ENCODE measurements at places on chromosomes 13 and 19.

GRCh38 chr19:29530540-29531457 is 5.0 kb downstream of the VSTM2B start:
- no peak for DNase-seq

DNA sequence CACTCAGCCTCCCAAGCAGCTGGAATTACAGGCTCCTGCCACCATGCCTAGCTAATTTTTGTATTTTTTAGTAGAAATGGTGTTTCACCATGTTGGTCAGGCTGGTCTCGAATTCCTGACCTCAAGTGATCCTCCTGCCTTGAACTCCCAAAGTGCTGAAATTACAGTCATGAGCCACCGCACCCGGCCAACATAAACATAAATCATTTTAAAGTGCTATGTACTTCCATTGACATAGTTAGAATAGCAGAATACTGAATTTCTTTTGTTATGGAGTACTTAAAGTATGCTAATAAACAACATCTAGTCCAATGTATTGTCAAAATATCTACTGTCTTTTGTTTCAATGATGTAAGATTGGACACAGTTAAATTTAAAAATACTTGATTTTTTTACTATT is 539.0 kb downstream of the PCDH9 start:
- DNase-seq, result no peak

DNA sequence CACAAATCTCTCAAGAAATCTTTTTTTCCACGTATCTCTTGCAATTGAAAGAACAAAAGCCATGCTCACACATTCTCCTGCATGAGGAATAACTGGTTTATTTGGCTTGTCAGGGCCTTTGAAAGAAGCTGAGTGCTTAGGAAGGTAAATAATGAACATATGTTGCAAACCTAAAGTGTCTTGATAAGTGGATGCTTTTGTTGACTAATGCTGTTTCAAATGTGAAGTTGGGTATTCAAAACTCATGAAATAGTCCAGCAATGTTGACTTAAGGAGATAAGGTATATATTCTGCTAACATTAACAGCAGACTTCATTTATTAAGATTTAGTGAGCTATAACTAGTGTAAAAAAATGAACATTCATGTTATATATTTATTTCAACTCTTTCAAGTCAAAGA is 1792.7 kb upstream of the MIR17HG start:
- DNase-seq, result no peak

- no peak for DNase-seq
These were observed 18.9 kb upstream of the TFDP1 start for GRCh38 chr13:113565526-113566226.

DNA sequence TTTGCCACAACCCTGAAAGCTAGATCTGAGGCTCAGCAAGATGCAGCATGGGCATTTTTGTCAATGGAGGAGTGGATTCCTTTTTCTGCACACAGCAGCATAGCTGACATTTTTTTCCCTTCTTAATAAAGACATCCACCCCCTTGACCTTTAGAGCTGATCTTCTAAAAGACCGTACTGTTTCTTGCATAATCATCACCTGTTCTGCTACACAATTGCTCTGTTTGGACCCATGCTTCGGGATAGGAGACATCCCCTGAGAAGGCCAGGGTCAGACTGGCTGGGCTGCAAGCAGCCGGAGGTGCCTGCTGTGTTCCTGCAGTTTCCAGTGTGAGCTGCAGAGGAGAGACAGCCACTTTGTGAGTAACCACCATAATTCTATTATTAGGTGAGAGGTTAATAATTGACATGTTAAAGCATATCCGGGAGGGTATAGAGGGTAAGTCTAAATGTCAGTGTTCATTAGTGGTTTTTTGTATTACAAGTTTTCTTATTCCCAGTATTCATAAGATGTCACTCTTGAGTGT is 108.5 kb upstream of the C1QTNF9B start:
- DNase-seq, result no peak

GRCh38 chr19:53147645-53148044 is 11.2 kb downstream of the ZNF347 start:
- DNase-seq, result no peak

DNA sequence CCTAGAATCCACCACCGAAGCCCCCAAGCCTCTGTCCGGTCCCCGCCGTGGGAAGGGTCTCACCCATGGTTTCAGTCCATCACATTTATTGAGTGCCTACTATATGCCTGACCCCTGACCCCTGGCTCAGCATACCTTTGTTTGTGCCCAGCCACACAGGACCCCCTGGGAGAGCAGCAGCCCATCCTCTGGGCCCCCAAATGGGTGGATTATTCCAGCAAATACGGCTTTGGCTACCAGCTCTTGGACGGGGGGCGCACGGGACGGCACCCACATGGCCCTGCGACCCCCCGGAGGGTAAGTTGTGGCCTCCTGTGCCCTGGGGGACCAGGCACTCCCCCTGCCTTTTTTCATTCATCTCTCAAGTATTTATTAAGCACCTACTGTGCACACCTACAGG is 7.7 kb downstream of the PLK5 start:
- DNase-seq, result no peak

DNA sequence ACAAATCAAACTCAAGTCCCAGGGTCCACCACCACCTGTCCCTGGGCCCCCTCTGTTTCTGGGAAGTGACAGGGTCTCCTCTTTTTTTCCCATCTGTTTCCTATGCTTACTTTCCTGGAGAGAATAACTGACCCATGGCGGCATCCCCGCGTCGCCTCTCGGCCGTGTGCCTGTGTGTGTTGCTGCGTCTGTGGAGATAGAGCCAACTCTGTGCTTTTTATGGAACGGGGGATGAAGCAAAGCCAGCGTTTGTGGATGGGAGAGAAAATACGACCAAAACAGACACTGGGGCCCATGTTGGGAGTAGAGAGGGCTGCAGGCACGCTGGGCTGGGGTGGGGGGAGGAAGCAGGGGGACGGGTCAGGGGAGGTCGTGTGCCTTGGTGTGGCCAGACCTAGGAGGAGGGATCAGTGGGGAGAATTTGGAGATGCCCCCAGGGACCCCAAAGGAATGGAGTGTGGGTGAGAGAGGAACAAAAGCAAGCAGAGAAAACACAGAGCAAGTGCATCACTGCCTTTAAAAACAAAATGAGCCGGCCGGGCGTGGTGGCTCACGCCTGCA is 16.6 kb downstream of the PLK5 start:
- no peak for DNase-seq

DNA sequence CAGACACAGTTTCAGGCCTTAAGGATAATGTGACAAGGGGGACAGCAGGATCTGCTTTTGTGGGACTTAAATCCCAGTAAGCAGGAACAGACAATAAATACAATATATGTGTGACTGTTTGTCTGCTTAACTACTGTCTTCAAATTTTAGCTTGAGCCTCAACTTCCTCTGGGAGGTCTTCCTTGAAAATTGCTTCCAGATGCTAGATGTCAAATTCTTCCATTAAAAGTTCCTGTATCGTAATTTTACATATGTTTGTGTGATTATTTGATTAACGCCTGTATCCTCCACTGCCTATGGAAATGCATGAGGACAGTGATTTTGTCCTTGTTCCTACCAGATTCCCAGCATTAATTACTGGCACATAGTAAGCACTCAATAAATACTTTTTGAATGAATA is 385.5 kb downstream of the NDFIP2 start:
- DNase-seq, result no peak

GRCh38 chr13:51481656-51482055 is 28.8 kb upstream of the INTS6 start:
- DNase-seq, result no peak

DNA sequence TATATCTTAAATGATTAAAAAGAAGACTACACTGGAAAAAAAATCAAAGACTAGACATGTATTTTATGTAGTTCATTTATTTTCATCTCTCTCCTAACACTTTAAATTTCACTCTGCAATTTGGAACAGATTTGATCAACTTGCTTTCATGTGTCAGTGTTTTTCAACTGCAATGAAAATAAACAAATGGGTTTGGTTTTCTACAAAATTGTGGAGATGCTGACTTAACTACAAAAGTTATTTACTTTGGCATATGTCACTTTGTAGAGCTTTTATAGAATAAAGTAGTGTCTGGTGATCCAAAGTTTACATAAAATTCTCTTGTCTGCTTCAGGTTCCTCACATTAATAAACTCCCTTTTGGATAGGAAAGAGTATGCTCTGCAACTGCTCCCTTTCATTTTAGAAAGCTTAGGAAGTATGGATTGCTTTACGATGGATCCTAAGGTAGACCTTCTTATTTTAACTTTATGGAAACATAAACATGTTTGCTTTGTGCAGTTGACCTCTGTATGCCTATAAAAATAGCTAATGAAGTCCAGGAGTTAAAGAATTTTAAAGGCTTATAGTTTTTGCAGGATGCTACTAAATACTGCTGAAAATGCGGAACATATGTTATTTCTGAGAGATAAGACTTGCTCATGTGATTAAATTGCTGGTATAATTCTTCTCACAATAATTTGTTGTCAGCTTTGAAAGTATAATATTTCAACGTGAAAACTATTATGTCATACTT is 815.9 kb downstream of the PCDH9 start:
- no peak for DNase-seq

DNA sequence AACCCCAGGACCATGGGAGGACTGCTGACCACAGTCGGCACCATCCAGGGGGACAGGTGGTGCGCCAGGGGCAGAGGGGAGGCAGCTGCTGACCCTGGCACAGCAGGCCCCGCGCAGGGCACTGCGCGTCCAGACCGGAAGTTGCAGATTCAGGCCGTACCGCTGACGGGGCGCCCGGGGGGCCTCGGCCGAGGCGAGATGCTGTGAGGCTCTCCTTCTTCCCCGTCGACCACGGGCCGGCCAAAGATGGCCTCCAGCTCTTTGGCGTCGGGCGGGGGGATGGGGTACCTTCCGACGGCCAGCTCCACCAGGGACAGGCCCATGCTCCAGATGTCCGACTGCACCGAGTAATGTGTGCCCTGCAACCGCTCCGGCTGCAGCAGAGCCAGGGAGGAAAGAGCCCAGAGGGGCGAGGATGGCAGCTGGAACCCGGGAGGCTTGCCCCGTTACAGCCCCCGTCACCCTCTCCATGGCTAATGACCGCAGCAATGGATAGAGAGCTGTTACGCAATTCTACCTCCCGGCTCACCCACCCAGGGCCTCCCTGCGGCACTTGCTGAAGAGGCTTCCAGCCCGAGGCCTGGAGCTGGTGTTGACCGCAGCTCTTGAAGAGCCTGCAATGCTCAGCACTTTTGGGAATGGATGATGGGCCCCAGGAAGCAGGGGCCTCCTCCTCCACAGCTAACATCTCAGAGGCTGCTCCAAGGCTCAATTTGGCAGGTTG is 24.7 kb downstream of the MAP2K2 start:
- no peak for DNase-seq

DNA sequence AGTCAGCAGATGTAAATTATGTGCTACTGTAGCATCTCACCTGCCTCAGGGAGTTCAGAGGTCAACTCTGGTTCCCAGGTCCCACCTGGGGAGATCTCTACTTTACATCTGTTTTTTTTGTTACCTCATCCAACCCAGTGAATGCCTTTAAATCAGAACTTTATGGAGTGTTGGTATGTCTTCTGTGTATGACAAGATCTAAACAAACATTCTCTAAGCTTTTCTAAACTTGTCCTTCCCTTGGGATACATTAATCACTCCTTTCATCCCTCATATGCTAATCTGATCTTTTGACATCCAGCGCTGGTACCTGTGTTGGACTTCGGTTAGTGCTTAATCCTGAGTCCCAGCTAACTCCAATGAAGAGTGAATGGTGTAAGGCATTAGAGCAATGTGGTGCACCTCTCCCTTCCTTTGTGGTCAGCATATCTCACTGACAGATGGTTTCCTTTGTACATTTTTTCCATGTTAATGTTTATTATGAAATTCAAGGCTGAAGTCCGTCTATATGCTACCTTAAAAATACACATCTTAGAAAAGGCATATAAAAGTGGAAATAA is 213.4 kb downstream of the ABCC4 start:
- no peak for DNase-seq

DNA sequence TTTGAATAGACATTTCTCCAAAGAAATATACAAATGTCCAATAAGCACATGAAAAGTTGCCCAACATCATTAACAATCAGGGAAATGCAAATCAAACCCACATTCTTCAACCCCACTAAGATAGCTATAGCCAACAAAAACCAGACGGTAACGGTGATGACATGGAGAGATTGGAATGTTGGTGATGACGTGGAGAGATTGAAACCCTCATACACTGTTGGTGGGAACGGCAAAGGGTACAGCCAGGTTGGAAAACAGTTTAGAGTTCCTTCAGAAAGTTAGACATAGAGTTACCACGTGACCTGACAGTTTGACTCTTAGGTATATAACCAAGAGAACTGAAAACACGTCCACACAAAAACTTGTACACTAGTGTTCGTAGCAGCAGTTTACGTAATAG is 48.1 kb downstream of the TNFRSF19 start:
- DNase-seq, result no peak

GRCh38 chr19:5588906-5589676 is 21.3 kb upstream of the TINCR start:
- DNase-seq, result no peak

DNA sequence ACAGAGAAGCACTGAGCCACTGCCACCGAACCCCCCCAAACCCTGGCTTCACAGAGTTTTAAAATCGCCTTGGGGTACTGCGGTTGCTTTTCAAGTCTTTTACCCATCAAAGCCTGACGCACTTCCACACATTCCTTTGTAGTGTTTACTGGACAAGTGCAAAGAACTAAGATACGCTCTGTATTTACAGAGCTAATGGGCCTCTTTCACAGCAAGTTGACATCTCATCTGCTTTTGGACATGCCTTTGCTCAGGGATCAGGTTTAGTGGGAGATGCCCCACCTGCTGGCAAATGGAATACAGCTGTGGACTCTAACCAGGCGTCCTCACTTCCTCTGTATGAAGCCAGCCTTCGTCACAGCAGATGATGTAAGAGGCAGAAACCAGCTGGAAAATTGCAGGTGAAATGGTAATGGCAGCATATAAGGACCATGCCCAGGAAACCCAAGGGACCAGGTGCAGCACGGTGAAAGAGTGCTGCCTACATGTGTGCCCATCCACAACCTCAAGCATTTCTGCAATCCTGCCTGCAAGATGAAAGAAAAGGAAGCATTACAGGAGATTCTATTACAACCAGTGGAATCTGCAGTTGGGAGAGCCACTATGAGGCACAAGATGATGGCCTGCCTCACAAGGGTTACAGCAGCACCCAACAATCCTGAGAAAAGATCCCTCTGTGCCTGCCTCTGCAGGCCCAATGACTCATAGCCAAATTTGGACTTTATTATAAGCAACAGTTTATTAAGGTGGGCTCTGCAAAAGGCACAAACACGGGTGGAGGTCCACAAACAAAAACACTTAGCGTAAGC is 34.7 kb downstream of the BRD4 start:
- DNase-seq, result peak; percentile 7

- no peak for DNase-seq
These were observed 34.7 kb upstream of the RANBP3 start for GRCh38 chr19:6012426-6013170.

DNA sequence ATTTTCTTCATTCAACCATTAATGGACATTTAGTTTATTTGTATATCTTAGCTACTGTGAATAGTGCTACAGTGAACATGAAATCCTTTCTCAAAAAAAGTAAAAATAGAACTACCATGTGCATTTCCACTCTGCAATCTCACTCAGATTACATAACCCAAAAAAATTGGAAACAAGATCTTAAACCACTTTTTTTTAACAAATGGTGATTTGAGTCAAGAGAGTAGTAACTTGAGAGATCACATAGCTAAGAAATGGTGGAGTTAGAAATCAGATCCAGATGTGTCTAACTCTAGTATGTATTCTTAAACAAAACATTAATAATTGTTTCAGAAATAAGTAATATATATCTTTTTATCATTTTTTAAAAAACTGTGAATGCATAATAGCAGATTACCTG is 318.3 kb upstream of the SGCG start:
- DNase-seq, result no peak
